Testis (tissue), 5 donors: ENCODE measurements at places on chromosomes 13 and 19.

DNA sequence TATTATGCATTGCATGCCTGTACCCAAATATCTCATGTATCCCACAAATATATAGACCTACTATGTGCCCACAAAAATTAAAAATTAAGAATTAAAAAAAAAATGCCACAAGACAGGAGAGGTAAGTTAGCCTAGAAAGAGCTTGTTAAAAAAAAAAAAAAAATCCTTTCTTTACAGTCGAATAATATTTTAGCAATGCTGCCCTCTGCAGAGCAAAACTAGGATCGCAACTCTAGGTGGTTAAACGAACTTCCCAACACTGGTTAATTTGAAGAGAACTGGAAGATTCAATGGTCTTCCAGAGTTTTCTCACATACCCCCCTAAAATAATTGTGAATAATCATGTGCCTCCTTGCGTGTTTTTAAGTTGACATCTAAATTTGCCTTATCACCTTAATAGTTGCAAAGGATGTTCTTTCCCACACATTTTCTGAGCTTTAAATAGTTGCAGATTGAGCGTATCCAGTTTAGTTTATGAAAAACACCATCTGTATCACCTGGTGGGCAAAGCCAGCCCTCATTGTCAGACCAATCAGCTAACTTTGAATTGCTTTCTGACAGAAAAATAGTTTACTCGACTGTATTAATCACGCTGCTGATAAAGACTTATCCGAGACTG, 47.4 kb upstream of the RCBTB2 start:
- peak; percentile 91 for DNase-seq

GRCh38 chr19:37221136-37221535, 3.1 kb downstream of the ZNF383 start:
- no peak for DNase-seq

DNA sequence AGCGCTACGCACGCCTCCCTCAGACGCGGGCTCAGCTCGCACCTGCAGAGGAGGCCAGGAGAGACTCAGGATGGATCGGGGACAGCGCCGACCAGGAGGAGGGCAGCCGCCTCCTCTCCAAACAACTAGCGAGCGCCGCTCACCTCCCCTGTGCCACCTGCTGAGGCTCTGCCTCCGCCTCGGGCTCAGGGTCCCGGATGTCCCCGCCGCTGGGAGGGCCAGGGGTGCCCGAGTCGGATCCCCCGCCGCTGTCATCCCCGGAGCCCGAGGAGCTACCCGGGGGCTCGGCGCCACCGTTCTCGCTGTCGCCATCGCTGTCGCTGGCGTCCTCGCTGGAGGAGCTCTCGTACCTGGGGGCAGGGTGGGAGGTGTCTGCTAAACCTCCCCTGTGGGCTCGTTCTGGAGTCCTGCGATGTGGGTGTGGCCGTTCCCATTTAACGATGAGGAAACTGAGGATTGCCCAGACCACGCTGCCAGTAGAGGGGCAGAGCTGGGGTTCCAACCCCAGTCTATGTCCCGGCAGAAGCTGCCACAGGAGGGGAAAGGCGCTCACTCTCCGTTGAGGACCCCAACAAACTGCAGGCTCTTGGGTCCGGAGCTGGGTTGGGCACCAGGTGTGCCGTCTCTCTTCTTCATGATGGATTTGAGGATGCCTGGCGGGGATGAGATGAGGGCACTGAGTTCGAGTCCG, 9.2 kb downstream of the KANK3 start:
- DNase-seq, result no peak

DNA sequence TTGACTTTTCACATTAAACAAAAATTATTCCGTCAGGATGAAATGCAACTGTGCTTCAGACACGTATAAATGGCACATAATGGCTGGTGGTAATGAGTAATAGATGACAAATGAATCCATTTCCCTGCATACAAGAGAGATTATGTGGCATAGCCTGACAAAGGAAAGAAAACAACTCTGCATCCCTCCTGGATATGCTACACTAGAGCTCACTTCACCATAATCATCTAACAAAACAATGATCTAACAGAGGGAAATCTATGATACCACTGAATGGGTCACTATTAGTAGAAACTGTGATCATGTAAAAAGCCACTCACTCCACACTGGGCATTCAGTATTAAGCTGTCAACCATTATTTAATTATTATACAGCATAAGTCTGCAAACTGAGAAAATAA, 1498.4 kb downstream of the EFNB2 start:
- no peak for DNase-seq

DNA sequence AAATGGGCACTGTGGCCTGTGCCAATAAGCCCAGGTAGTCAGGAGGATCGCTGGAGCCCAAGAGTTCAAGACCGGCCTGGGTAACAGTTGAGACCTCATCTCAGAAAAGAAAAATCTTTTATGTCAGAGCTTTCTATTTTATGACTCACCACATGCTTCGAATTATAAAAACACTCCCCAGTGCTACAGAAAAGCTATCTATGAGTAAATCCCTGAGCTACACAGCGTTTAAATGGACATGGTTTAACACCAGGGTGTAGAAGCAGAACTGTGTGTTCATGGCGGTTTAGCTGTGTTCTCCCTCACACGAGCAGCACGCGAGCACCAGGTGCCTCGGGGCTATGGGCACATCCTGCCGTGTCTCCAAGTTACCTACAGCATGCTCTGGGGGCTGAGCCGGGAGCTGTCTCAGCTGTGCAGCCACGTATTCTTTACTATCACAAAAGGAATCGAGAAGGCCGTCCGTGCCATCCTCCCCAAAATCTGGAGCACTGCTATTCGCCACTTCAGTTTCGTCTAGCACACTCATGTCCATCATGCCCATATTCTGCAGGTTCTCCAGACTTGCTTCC, 6.7 kb downstream of the SAFB2 start:
- DNase-seq, result no peak

DNA sequence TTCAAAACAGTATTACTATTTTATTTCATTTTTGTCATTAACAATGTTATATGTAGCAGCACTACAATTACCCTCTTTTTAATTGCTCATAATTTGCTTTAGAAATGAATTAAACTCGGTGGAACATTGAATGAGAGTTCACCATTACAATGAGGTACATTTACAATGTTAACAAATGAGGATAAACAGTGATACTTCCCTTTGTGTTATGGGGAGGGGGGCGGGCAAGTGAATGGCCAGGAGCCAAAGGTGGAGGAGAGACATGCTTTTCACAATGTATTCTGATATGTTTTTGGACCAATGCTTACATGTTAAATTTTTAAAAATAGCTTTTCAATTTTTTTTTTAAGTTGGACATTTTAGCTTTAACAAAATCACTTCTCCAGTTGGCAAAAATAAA, 34.2 kb downstream of the NALCN start:
- no peak for DNase-seq

DNA sequence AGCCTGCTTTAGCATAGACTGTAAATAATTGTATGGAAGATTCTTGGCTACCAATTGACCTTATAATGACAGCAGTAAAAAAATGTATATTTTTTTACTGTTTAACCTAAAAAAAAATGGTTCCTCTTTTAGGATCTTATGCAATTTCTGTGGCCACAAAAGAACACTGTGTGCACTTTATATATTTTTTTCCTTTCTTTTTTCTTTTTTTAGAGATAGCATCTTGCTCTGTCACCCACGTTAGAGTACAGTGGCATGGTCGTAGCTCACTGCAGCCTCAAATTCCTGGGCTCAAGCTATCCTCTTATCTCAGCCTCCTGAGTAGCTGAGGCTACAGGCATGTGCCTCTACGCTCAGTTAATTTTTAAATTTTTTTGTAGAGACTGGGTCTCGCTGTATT, 6.1 kb downstream of the FLT3 start:
- DNase-seq, result no peak

DNA sequence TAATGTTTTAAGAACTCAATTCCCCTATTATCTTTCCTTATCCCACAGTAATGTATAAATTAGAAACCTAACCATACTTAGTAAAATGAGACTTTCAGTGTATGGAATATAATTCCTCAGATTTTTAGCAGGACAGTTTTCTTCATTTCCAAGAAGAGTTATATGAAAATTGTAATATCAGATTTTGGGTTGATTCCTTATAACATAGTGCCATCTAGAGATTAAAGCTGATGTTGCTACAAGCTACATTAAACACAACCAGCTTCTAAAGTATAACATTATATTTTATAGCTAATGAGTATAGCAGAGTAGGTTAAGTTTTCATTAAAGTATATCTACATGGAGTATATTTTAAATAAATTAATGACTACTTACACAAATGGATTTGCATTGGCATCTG, 99.7 kb upstream of the MIR17HG start:
- DNase-seq, result no peak

- peak; percentile 21 for DNase-seq
Observed at GRCh38 chr13:79589603-79590393, 108.8 kb downstream of the NDFIP2 start.

DNA sequence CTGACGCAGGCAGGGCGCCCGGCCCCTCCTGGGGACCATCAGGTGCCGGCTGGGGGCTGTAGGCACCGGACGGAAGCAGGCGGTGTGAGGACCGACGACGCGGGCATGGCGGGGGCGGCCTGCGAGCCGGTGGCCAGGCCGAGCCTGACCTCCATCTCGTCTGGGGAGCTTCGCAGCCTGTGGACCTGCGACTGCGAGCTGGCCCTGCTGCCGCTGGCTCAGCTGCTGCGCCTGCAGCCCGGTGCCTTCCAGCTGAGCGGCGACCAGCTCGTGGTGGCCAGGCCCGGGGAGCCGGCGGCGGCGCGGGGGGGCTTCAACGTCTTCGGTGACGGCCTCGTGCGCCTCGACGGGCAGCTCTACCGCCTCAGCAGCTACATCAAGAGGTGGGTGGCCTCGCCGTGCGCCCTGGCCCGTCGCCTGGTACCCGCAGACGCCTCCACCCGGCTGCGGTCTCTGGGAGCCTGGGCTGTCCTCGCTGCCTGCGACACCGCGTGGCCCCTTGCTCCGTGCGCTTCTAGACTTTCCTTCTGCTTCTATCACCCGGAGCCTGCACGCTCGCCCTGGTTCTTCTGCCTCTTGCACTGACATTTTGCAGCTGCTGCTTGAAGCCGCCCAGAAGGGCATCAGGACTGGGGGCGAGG, 460 bp downstream of the MEDAG start:
- peak; percentile 28 for DNase-seq

- DNase-seq, result no peak
Observed at GRCh38 chr19:34974646-34975045, 10.6 kb upstream of the ZNF792 start.

DNA sequence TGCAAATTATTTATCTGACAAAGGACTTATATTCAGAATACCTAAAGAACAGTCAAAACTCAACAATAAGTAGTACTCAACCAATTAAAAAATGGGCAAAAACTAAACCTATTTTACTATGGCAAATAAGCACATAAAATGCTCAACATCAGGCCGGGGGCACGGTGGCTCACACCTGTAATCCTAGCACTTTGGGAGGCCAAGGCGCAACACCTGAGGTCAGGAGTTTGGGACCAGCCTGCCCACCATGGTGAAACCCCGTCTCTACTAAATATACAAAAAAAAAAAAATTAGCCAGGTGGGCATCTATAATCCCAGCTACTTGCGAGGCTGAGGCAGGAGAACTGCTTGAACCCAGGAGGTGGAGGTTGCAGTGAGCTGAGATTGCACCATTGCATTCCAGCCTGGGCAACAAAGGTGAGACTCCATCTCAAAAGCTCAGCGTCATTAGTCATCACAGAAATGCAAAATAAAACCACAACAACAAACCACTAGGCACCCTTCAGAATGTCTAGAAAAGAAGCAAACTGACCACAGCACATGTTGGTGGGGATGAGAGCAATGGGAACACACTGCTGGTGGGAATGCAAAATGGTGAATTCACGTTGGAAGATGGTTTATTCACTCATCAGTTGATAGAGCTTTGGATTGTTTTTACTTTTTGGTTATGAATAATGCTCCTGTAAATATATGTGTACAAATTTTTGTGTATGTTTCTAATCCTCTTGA, 180.6 kb upstream of the SOX1 start:
- DNase-seq, result no peak

DNA sequence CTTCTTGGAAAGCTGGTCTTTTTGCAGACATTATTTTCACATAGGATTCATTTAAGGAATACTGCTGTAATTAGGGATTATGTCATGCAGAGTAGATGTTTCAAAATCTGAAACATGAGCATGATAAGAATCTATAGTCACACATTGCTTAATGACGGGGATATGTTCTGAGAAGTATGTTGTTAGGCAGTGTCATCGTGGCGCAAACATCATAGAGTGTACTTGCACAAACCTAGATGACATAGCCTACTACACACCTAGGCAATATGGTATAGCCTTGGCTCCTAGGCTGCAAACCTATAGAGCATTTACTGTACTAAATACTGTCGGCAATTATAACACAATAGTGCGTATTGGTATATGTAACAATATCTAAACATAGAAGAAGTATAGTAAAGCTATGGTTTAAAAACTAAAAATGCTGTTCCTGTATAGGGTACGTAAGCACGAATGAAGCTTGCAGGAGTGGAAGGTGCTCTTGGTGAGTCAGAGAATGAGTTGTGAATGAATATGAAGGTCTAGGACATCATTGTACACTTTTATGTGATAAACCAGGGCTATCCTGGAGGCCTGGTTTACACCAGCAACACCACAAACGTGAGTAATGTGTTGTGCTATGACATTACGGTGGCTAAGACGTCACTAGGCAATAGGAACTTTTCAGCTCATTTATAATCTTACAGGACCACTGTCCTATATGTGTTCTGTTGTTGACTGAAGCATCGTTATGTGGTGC, 283.1 kb downstream of the MTUS2 start:
- DNase-seq, result no peak

GRCh38 chr19:41219924-41220567, 1.0 kb downstream of the AXL start:
- peak; percentile 57 for DNase-seq

GRCh38 chr13:42532561-42533335, 41.2 kb upstream of the TNFSF11 start:
- DNase-seq, result no peak

- DNase-seq, result no peak
Observed at GRCh38 chr19:50977626-50978025, 6.1 kb downstream of the KLK7 start.

GRCh38 chr19:50922317-50922853, 11.2 kb upstream of the KLK4 start:
- DNase-seq, result peak; percentile 85

GRCh38 chr13:31056644-31057271, 104.9 kb downstream of the HSPH1 start:
- DNase-seq, result no peak

DNA sequence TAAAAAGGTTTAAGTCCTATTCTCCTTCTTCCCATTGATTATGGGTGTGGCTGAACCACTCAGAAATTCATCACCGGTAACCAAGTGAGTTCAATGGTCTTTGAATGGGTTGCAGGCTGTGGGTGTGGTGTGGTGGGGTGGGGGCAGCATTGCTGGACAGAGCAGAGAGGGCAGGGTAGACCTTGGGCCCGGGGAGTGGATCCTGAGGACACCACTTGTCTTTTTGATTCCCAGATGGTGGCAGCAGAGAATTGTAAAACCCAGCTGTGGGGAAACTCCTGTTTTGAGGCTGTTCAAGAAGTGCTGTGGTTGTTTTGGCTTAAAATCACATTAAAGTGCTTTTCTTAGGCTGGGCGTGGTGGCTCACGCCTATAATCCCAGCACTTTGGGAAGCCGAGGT, 45.8 kb upstream of the RGCC start:
- DNase-seq, result peak; percentile 45

- no peak for DNase-seq
Observed at GRCh38 chr13:80931118-80931517, 590.2 kb upstream of the SPRY2 start.
